ENCODE measurements at places on chromosomes 16 and 17. TPM values are rescaled to one million over a fixed set of nuclear protein-coding genes. Genes with fewer than 3 reads are reported as not detected.

DNA sequence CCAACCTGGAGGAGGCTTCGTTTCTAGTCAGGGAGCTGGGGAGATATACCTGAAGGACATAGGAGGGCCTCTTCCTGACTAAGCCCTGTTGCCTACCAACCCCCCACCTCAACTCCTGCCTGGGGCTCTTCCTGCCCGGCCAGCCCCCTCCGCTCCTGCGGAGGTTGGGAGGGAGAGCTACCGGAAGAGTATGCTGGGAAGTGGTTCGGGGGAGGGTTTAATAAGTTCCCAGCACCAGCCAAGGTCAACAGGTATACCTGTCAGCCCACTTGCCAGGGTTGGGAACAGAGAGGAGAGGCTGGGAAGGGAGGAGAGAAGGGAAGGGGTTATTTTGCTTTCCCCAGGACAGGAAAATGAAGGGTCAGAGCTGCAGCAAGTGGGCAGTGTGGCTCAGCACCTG is 4.7 kb downstream of the PPP1R1B start:
- peak; percentile 73 for DNase-seq
- no peak overlapping the region for H3K4me3 ChIP-seq
- H3K4me1 ChIP-seq, result peaks cover 61% of the 10 kb centered on the region
- H3K27ac ChIP-seq, result peak overlapping the region; percentile 75
- H3K27me3 ChIP-seq, result peaks cover 8% of the 10 kb centered on the region
- H3K36me3 ChIP-seq, result no peaks in the 10 kb centered on the region

GRCh38 chr16:11229906-11230305 is 26.1 kb downstream of the SOCS1 start:
- H3K36me3 ChIP-seq, result no peaks in the 10 kb centered on the region
- H3K27ac ChIP-seq, result no peak overlapping the region
- H3K27me3 ChIP-seq, result peaks cover 4% of the 10 kb centered on the region

DNA sequence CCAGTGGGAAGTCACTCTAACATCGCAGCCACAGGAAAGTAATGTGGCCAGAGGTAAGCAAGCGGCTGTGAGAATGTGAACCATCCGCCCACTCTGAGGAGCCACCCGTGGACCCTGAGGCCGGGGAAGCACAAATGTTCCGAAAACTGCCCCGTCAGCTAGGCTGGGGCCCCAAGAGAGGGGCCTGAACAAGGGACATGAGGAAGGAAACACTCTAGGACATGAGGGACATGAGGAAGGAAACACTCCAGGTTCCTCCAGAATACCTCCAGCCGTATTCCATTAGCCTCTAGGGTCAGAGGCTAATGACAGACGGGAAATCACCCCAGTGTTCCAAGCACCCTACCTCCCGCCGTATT is 317 bp downstream of the TEFM start:
- peak overlapping the region; percentile 69 for H3K4me3 ChIP-seq
- H3K36me3 ChIP-seq, result peaks cover 18% of the 10 kb centered on the region
- peak; percentile 90 for DNase-seq
- H3K4me1 ChIP-seq, result peaks cover 6% of the 10 kb centered on the region

DNA sequence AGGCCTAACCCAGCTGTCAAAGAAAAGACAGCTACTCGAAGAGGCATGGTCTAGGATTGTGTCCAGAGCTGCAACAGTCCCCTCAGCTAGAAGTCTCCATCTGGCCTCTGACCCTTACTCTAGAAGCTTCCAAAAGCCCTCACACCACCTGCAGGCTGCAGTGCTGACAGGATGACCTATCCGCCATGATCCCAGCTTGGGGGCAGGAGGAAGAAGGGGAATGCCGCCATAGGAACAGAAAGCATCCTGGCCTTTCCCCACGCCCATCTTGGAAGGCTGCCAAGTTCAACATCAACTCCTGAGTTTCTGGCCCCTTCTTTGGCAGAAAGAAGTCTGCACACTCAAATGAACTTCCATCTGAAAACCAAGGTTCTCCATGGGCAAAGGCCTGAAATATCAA is 3.1 kb upstream of the KRT36 start:
- peaks cover 7% of the 10 kb centered on the region for H3K27me3 ChIP-seq
- peak; percentile 57 for DNase-seq
- no peaks in the 10 kb centered on the region for H3K4me1 ChIP-seq
- H3K4me3 ChIP-seq, result no peak overlapping the region
- no peaks in the 10 kb centered on the region for H3K36me3 ChIP-seq

GRCh38 chr17:27081002-27081638 is 212.8 kb upstream of the WSB1 start:
- H3K27ac ChIP-seq, result no peak overlapping the region
- no peaks in the 10 kb centered on the region for H3K36me3 ChIP-seq
- no peak for DNase-seq
- no peaks in the 10 kb centered on the region for H3K27me3 ChIP-seq
- H3K4me3 ChIP-seq, result no peak overlapping the region

DNA sequence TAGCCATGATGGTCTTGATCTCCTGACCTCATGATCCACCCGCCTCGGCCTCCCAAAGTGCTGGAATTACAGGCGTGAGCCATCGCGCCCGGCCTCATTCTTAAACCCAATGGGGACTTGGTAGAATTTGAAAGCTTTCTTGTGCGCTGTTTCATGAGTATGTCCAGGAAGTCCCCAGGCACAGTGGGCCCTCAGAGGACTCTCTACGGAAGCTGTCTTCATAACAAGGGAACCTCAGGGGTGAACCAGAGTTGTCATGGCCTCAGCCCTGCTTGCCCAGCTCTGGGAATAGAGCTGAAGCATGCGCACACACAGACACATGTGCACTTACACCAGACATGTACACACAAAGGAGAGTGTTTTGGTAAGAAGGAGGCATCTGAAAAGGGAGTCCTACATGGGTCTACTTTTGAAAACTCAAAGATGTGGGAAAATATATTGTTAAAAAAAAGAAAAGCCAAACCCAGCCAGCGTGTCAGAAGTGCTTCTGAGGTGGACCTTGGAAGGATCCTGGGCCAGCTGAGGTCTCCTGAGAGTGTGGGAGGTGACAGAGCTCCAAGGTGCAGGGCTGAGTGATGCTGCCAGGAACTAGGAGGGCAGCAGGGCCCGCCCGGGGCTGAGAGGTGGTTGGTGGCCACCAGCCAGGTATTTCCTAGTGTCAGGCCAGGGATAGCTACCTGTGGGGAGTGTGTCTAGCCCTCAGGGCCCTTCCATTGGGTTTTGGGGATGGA is 54.6 kb downstream of the EPN2 start:
- no peak overlapping the region for H3K4me3 ChIP-seq
- H3K4me1 ChIP-seq, result peaks cover 2% of the 10 kb centered on the region
- H3K36me3 ChIP-seq, result peaks cover 13% of the 10 kb centered on the region
- no peaks in the 10 kb centered on the region for H3K27me3 ChIP-seq
- H3K27ac ChIP-seq, result no peak overlapping the region
- DNase-seq, result no peak

DNA sequence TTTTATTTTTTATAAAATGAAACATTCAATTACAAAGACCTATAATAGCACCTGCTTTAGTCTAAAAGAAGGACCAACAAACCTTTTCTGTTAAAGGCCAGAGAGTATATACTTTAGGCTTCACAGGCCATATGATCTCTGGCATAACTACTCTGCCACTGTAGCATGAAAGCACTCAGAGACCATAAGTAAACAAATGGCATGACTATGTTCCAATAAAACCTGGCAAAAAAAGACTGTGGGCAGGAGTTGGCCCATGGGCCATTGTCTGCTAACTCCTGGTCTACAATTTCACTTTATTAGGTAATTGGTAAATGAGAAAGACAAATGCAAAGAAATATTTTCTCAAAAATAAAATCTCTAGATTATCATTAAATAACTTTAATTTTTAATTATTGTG is 14.9 kb downstream of the CEP112 start:
- no peaks in the 10 kb centered on the region for H3K27me3 ChIP-seq
- H3K36me3 ChIP-seq, result no peaks in the 10 kb centered on the region
- no peak overlapping the region for H3K4me3 ChIP-seq
- H3K27ac ChIP-seq, result no peak overlapping the region

DNA sequence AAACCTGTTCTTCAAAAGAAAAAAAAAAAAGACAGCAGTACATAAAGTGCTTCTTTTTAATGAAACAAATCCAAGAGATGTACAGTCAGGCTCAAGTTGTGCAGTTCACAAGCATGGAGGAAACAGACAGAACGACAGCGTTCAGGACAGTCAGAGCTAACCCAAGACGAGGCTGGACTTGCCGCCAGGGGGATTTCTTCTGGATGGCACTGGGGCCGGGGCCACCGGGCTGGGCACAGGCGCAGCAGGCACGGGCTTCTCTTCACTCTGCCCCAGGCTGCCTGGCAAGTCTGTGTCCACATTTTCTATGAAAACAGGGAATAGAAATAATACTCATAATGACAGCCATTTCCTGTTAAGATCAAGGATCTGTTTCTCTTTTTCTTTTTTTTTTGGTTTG is 4.4 kb upstream of the NT5C start:
- DNase-seq, result no peak
- H3K27me3 ChIP-seq, result no peaks in the 10 kb centered on the region
- no peak overlapping the region for H3K4me3 ChIP-seq
- H3K4me1 ChIP-seq, result no peaks in the 10 kb centered on the region
- no peak overlapping the region for H3K27ac ChIP-seq
- peaks cover 23% of the 10 kb centered on the region for H3K36me3 ChIP-seq

DNA sequence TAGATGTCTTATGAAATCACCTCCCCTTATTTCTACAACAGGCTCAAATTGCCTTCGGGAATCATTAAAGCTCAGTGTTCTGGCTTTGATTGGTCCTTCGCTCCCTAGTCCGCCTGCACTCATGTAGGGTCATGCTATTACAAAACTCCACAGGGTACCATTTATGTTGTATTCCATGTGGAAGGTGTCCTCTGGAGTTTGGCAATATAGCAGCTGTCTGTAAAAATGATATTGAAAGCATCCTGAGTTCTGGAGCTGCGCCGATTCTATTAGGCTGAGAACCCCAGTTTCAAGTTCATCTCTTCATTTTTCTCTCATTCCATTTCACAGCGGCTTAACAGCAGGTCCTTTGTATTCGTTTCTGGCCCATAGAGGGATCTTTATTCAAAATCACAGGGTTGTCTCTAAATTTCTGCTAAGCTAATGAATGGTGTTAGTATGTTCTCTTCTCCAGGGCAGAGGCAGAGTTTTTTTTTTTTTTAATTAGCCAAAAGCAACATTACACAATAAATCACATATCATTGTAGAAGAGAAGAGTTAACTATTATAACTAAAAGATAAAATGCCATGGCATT is 71.9 kb upstream of the TEKT1 start:
- no peak overlapping the region for H3K27ac ChIP-seq
- no peaks in the 10 kb centered on the region for H3K4me1 ChIP-seq
- peaks cover 9% of the 10 kb centered on the region for H3K36me3 ChIP-seq
- no peak overlapping the region for H3K4me3 ChIP-seq

DNA sequence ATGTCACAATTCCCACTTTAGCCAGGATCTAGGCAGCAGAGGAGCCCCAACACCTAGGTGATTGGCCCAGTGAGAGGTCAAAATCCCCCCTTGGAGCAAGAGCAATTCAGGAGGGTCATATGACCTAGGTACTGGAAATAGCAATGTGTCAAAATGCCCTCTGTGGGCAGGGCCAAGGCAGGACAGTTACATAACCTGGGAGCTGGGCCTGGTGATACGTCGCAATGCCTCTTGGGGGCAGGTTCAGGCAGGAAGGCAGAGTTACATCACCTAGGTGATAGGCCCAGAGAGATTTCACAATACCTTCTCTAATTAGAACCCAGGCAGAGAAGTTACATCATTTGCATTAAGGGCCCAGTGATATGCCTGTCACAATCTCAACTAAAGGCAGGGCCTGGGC is 1906.3 kb downstream of the TP53TG3F start:
- H3K27me3 ChIP-seq, result no peaks in the 10 kb centered on the region
- H3K4me3 ChIP-seq, result no peak overlapping the region
- H3K27ac ChIP-seq, result no peak overlapping the region
- no peaks in the 10 kb centered on the region for H3K36me3 ChIP-seq

- no peak overlapping the region for H3K27ac ChIP-seq
- H3K36me3 ChIP-seq, result no peaks in the 10 kb centered on the region
- no peaks in the 10 kb centered on the region for H3K27me3 ChIP-seq
- peaks cover 17% of the 10 kb centered on the region for H3K4me1 ChIP-seq
- no peak overlapping the region for H3K4me3 ChIP-seq
These were observed 69.8 kb upstream of the RPH3AL start for GRCh38 chr17:422196-422930.

DNA sequence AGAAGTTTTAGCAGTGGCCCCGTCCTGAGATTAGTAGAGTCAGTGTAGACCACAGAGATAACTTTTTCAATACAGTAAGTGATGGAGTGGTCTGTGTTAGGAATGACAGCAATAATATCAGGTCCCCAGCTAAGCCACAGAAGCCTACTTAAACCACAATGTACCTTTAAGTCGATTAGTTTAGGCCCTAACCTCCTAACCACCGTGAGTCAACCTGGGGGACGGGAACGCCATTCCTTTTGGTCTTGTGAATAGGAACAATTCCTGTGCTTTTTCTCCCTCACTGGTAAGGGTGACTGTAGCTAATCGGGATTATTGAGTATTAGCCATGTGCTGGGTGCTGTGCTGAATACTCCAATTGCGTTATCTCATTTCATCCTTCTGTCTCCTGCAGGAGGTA is 14.0 kb downstream of the YPEL2 start:
- H3K27me3 ChIP-seq, result no peaks in the 10 kb centered on the region
- no peak overlapping the region for H3K27ac ChIP-seq
- no peak for DNase-seq

DNA sequence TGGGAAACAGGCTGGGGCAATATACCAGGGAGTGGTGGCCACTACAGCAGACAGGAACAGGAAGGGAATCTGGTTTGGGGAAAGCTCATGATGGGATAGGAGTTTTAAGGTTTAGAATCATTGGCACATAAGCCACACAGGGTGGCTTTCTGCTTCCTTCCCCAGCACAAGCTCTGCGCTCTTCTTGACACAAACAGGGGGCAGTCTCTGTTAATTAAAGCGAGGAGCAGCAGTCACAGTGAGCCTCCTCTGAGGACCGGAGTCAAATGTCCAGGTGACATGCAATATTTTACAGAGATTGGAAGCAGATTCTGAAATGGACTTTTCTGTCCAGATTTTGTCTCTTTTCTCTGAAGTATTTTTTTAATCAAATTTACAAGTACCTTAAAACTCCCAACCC is 2.8 kb upstream of the SHISA9 start:
- H3K4me3 ChIP-seq, result no peak overlapping the region
- H3K4me1 ChIP-seq, result no peaks in the 10 kb centered on the region
- H3K27me3 ChIP-seq, result peaks cover 45% of the 10 kb centered on the region
- DNase-seq, result no peak

DNA sequence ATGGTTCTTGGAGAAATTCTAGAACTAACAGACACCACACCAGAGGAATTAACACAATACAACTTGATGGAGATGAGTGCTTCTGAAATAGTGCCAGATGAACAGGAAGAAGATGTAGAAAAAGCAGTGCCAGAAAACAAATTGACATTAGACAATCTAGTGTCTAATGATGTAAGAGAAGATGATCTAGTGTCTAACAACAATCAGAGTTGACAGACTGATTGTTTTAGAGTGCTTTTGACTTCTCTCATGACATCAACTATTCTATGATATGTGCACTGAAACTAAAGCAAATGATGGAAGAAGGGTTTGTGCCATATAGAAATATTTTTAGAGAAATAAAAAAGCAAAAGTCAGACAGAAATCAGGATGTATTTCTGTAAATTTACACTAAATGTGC is 646.1 kb upstream of the KIF2B start:
- H3K36me3 ChIP-seq, result no peaks in the 10 kb centered on the region
- DNase-seq, result no peak
- H3K27ac ChIP-seq, result no peak overlapping the region
- H3K27me3 ChIP-seq, result no peaks in the 10 kb centered on the region
- H3K4me1 ChIP-seq, result no peaks in the 10 kb centered on the region
- no peak overlapping the region for H3K4me3 ChIP-seq

ZP2 gene
- 0.27 TPM for polyA plus RNA-seq

FOXN1 gene
- 0.04 TPM for polyA plus RNA-seq

KRT9 gene
- not detected for polyA plus RNA-seq

EVPL gene
- 63.2 TPM for polyA plus RNA-seq

HBA2 gene
- 1,574 TPM for polyA plus RNA-seq

CCL7 gene
- polyA plus RNA-seq, result not detected

GFAP gene
- polyA plus RNA-seq, result 0.34 TPM

TLCD3B gene
- 3.2 TPM for polyA plus RNA-seq

NOS2 gene
- polyA plus RNA-seq, result 1.3 TPM

EVPLL gene
- polyA plus RNA-seq, result not detected

CDRT15L2 gene
- not detected for polyA plus RNA-seq

KARS1 gene
- 100 TPM for polyA plus RNA-seq

SLC9A5 gene
- polyA plus RNA-seq, result 0.96 TPM
